ENCODE measurements at places on chromosomes 4 and X. TPM values are rescaled to one million over a fixed set of nuclear protein-coding genes. Genes with fewer than 3 reads are reported as not detected.

DNA sequence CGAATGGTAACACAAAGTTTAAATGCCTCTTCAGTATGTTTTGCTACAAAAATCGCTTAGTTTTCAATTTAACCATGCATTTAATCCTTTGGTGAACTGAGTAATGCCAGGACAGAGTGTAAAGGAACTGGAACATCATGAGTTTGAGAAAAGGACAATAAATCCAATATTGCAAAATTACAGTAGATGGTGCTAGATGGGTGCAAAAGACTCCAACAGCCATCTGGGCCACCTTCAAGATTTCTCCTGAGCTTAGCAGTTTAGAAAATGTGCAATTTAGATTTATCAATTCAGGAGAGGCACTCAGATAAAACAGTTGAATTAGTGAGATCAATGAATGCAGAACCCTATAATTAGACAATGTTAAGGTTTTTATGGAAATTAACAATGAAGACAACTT lies 33.2 kb upstream of the MID1IP1 start:
- DNase-seq: peak; percentile 29

GRCh38 chr4:183356173-183356830 lies 34.1 kb upstream of the CLDN24 start:
- no peak for DNase-seq

GRCh38 chr4:53614591-53614990 lies 23.3 kb upstream of the LNX1 start:
- no peak for DNase-seq

GRCh38 chr4:139556724-139557555 lies 921 bp upstream of the SETD7 start:
- peak; percentile 76 for DNase-seq

- no peak for DNase-seq
Observed at GRCh38 chrX:129800186-129800585, 20.4 kb downstream of the SASH3 start.

GRCh38 chrX:12996934-12997435 lies 22.1 kb downstream of the TMSB4X start:
- no peak for DNase-seq

DNA sequence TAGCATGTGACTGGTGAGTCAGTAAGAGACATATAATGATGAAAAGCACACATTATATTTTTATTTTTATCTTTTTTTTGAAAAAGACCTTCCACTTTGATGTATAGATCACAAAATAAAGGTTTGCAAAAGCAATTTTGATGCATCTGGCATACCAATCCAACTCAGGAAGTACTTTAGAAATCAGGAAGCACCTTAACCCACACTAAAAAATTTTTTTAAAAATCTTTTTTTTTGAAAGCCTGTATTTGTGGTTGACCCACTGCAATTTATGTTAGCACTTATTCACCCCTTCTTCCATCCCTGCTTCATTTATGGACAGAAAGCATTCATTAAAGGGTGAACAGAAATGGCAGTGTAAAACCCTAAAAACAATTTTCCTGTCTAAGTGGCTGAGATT lies 16.6 kb downstream of the TMEM255A start:
- no peak for DNase-seq

DNA sequence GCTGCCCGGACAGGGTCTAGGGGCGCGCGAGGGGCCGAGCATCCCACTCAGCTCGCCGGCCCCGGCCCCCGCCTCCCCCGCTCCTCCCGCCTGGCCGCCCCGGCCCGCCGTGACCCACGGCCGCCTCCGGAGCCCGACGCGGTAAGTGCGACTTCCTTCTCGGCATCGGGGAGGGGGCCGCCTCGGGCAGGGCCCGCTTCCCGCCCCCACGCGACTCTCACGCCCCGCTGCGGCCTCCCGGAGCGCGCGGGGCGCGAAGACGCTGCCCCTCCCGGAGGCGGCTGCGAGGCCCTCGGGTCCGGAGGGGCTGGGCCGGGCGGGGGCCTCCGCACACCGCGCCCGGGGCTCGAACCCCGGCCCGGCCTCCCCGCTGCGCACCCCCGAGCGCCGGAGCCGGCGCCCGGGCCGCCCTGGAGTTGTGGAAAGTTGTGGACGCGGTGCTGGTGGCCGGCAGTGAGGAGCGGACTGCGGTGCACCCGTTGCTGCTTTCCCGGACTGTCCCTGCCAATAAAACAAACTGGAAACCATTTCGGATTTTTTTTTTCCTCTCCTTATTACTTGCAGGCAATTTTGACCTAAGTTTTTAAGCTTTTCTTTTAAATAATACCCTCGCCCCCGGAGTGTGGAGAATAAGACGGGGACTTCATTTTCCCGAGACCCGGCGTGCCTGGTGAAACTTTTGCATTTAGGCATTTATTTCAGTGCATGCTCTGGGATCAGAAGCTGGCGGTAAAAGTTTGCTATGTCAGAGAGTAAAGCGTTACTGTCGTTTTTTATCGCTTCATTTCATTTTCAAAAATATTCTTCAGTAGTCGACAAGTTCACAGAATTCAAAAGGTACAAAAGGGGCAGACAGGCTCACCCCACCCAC lies 13.0 kb upstream of the TMEM156 start:
- DNase-seq: no peak

DNA sequence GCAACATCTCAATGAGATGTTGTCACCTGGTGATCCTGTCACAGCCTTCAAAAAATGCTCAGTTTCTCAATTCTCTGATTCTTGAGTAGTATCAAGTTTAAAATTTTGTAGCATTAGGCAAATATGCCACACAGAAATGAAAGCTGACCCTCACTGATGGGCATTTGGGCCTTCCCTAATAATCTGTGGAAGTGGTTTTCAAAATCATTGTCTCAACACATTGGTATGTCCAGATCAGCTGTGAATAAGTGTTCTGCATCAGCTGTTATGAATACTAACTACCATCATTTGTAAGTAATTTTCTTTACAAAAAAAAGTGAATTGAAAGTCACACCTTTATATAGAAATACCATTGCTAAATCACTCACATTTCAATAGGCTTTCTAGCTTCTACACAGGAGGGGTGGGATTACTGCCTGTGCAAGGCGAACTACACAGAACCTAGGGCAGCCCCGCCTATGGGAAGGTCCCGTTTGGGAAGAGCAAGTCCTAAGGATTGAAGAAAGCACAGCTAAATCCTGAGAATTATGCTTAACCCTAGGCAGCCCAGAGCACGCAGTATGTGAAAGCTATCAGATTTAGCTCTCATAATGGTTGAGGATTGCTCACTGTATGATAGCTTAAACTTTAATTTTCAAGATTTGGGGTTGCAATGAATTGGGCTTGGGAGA lies 73.4 kb downstream of the GPC3 start:
- DNase-seq: no peak

- peak; percentile 87 for DNase-seq
Observed at GRCh38 chrX:153966283-153966688, 5.3 kb downstream of the HCFC1 start.

DNA sequence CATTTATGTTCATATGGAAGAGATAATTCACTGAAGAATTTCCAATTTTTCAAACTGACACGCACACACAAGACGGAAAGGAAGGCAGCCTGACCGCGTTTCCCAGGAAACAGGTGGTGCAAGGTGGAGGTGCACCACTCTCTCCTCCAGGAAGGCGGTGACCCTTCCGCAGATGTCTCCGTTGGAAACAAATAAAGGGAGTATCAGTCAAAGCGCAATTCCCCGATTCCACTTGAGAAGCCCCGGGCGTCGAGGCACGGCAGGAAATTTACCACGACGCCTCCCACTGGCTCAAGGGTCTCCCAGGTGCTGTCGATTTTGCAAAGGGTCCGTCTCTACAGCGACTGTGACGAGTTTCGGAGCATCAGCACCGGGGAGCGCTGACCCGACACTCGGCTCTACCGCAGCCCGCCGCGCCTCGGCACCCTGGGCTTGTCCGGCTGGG lies 770 bp upstream of the TIGD2 start:
- peak; percentile 67 for DNase-seq

- DNase-seq: peak; percentile 74
Observed at GRCh38 chrX:135484641-135485289, 35.7 kb upstream of the INTS6L start.

DNA sequence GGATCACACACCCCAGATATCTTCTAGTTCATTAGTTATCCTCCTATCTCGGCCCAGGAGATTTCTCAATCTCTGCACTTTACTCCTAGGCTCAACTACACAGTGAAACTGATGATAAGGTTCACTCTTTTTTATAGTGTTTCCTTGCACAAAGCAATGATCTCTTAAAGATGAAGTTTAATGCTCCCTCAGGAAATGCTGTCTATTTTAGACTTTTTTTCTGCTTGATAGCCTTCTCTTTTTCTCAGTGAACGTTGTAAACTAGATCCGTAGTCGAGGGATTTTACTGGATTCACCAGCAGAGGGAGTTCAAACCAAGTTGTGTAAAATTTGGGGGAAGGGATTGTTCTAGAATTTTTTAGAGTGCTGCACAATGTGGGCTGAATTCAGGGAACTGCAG lies 269.6 kb downstream of the GBA3 start:
- no peak for DNase-seq

DNA sequence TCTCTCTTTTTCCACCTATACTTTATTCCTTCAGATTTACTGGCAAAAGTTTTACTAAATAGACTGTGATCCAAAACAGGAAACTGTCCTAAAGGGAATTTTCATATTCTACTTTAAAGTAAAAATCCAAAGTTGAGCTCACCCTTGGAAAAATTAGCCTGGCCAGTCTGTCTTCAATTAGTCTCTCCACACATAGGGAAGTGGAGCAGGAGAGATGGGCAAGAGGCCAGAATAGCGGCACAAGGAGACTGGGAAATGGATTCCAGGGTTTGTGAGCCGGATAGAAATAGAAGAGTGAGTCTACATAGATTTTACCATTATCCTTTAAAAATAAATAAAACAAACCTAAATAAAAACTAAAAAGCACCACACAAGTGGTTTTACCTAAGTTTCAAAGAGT lies 16.2 kb upstream of the FRMD7 start:
- no peak for DNase-seq

- no peak for DNase-seq
Observed at GRCh38 chr4:153927451-153927850, 138.6 kb upstream of the SFRP2 start.

DNA sequence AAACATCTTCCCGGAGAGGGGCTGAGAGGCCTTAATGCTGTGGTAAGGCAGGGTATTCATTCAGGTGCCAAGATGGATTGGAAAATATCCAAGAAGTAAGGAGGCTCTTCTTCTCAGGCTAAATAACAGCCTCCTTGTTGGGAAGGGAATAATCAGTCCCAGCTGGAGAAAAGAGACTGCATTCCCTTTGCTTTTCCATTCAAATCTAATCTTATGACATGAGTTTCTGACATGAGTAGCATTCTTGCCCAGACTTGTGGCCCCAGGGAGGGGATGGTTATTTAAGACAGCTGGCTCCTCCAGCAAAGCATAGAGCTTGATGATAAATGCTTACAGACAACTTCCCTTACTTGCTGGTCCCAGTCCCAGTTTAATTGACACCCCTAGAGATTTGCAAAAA lies 98.3 kb downstream of the DCLK2 start:
- peak; percentile 10 for DNase-seq

DNA sequence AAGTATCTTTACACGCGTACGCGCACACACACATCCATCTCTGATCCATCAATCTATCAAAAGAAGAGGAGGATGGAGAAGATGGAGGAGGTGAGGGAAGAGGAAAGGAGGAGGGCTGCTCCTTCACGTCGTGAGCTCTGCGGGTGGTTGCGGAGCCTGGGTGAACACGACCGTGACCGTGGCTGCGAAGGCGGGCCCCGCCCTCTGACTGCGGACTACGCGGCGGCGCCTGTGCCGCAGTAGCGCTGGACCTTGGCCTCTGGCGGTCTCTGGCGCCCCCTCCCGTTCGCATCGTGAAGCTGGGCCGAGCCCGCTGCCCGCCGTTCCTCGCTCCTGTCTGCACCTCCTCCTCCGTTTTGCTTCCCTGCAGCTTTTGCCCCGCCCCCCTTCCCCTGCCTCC lies 37.7 kb upstream of the ARAF start:
- peak; percentile 81 for DNase-seq

GRCh38 chr4:114758066-114758465 lies 159.5 kb downstream of the UGT8 start:
- DNase-seq: no peak

- no peak for DNase-seq
Observed at GRCh38 chr4:171650543-171650942, 162.7 kb upstream of the GALNTL6 start.

GRCh38 chr4:150289198-150289597 lies 211.0 kb downstream of the DCLK2 start:
- no peak for DNase-seq

DNA sequence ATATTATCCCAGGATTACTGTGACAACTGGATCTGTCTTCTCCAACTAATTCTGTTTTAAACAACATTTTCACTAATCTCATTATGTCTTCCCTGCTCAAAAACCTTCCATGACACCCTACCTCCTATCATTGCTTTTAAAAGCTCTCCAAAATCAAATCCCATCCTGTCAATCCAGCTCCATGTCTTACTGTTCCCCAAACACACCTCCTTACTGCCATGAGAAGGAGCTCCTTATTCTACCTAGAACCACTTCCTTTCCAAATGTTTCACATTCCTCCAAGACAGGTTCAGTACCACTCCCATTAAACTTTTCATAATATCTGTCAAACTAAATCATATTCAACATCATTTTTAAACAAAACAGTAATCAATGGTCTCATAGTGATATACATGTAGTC lies 66.9 kb upstream of the WDR17 start:
- DNase-seq: no peak

DNA sequence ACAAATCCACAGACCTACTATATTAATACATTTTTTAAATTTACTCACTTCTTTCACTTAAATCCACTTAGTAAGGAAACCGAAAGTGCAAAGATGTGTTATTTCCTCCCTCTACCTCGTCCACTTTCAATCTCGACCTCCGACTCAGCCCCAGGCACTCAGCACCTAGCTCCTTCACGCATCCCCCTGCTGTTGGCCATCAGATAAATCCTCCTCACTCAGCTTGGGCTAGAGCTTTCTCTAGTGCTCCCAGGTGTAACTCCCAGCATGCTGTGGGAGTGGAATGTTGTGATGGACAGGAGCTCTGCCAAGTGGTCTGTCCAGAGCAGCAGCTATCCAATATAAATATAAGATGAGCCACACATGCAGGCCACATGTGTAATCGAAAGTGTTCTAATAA lies 26.7 kb upstream of the TEC start:
- no peak for DNase-seq

- DNase-seq: no peak
Observed at GRCh38 chr4:1342003-1342402, 5.0 kb upstream of the UVSSA start.

SLC38A5 gene
- 55.7 TPM for total RNA-seq

SLC26A1 gene
- total RNA-seq: 0.85 TPM

TEX28 gene
- not detected for total RNA-seq

GSX2 gene
- total RNA-seq: 6.8 TPM

AFAP1 gene
- total RNA-seq: 6.0 TPM

PF4V1 gene
- not detected for total RNA-seq

MSX1 gene
- total RNA-seq: 210 TPM

AMOT gene
- total RNA-seq: not detected

FGB gene
- not detected for total RNA-seq

AMBN gene
- total RNA-seq: not detected

ARAP2 gene
- not detected for total RNA-seq

DGAT2L6 gene
- not detected for total RNA-seq

TAF1 gene
- 29.1 TPM for total RNA-seq

SMIM10L2A gene
- not detected for total RNA-seq

MAGEA3 gene
- total RNA-seq: not detected

All from G401 (cell line).